Activated B cell treated with CpG ODN at 0.5 μM for 24 hours (primary cell): ENCODE measurements at places on chromosomes 12 and 14.
A peak's percentile ranks its signal among the peaks of the same experiment; 100 is the strongest.

GRCh38 chr12:66210840-66211239 lies 21.8 kb downstream of the IRAK3 start:
- DNase-seq: no peak

GRCh38 chr12:109888179-109889020 lies 8.1 kb upstream of the GLTP start:
- DNase-seq: no peak

DNA sequence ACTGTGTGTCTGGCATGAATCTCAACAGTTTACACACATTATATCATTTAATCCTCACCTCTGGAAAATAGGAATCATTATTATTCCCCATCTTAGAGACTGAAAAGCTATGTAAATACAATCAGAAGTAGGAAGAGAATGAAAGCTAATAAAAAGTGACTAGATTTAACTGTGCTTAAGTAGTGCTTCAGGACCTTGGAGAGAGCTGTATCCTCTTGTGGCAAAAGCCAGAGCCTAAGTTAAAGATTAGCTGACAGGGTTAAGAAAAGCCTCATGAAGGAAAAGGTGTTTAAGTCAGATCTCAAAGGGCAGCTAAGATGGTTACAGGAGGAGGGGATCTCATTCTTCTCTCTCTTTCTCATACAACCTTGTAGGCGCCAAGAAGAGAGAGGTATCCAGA lies 65.3 kb upstream of the TMEM233 start:
- DNase-seq: no peak

DNA sequence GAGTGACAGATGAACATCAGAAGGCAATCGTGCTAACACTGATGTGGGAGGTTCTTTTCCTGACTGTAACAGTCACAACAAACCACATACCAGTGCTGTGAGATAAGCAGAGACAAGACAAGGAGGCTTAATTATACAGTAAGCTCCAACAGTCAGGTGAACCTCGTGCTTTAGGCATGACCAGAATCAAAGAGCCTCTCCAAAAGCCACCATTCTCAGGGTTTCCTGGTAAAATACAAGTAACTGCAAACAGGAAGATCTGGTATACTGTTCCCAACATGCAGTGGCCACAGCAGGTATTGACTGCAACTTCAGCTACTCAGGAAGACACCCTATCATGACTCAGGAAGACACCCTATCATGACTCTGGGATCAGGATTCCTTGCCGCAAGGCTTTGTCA lies 47.3 kb upstream of the GTF2A1 start:
- DNase-seq: no peak

DNA sequence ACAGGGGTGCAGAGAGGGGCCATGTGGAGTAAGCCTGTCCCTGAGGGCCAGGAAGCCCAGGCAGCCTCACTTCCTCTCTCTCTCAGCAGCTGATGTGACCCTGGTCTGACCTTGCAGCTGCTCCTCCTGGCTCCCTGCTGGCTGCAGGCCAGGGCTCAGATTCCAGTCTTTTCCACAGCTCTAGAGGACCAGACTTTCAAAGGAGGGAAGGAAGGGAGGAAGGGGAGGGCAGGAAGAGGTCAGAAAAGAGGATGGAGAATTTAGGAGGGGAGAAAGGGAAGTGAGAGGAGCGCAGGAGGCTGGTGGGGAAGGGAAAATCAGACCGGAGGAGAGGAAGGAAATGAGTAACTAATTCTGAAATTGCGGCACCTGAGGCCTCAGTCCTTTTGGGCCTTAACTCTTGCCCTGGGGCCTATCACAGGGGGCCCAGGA lies 40.9 kb upstream of the VASH1 start:
- no peak for DNase-seq

DNA sequence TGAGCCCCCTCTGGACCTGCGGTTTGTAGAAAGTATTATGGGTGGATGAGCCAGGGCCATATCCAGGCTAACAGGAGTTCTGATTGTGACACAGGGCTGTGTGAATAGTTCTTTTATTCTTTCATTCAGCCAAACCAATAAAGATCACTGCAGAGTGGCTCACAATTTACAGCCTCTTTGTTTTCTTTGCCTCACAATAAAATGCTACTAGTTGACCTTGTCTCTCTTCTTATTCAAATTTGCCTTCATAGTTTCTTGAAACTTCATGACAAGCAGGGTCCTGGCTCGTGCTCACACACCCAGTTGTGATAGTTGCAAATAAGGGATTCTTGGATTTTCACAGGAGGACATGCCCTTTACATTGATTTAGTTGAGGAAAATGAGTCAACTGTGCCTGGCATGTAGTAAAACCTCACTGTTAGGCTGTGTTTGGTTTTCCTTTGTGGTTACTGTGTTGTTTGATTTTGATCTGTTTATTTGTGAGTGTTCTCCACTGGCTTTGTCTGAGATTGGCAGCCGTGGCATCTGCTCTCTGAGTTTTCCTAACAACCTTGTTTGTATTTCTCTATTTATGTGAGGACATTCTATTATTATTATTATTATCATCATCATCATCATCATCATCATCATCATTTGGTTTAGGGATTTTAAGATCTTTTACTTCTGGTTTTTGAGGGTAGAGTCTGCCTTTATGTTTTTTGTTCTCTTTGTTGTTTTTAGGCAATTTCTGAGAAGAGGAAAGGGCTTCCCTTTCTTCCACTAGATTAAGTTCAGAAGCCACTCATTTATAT lies 2.7 kb upstream of the KRT6B start:
- DNase-seq: no peak

- DNase-seq: no peak
Observed at GRCh38 chr14:74558655-74559054, 53.4 kb downstream of the LTBP2 start.

GRCh38 chr14:94462763-94463572 lies 10.4 kb upstream of the SERPINA11 start:
- no peak for DNase-seq

DNA sequence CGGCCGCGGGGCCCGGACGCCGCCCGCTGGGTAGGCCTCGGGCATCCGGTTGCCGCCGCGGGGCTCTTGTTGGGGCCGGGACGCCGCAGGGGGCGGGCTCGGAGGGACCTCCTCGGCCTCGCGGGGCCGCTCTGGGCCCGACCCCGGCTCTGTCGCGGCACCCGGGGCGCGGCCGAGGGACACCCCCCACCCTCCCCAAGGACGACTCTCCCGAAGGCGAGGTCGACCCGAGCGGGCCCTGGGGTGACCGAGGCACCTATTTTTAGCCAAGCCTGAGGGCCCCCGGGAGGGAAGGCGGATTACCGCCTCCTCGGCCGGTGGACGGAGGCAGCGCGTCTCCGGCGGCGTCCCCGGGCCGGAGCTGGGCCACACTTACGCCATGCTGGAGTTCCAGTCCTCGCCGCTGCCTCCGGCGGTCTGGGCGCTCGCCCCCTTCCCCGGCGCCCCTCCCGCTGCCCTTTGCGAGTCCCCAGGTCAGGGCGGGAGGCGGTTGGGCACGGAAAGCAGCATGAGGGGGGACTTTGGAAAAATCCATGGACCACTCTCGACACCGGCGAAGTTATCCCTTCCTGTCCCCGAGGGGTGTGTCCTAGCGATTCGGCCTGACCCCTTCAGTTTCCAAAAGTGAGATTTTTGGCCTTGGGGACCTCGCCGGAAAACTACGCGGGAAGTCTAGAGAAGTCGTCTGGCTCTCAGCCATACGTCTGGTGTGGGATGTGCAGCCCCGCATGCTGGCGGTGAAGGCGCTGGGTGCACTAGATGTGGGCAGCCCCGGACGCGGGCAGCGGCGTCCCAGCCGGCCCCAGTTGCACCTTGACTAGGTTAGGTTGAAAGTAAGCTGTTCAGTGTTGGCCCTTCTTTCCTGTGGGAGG lies 699 bp downstream of the KTN1 start:
- DNase-seq: peak; percentile 67

DNA sequence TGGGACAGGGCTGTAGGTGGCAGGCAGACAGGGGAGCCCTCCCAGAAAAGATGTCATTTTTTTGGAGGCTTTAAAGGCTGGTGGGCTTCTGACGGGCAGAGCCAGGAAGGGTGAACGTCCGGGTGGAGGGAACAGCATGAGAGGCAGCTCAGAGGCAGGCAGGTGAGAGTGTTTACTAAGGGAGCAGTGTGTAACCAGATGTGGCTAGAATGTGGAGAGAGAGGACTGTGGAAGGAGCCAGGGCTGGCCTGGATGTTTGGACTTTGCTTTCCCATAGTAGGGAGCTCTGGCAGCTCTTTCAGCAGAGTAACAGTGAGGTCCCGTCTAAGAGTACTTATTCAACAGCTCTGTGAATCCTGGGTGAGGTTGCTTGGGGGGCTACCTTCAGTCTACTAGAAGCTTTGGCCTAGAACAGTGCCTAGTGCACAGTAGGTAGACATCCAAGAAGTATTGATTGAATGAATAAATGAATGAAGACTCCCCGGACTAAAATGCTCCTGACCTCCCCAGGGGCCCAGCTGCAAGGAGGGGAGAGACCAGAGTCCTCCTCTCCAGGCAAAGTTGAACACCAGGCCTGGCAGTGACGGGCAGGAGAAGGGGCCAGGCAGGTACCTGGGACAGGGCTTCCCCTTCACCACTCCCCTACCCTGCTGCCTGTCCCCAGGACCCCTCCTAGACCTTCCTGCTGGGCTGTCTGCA lies 8.5 kb downstream of the FAM222A start:
- no peak for DNase-seq

DNA sequence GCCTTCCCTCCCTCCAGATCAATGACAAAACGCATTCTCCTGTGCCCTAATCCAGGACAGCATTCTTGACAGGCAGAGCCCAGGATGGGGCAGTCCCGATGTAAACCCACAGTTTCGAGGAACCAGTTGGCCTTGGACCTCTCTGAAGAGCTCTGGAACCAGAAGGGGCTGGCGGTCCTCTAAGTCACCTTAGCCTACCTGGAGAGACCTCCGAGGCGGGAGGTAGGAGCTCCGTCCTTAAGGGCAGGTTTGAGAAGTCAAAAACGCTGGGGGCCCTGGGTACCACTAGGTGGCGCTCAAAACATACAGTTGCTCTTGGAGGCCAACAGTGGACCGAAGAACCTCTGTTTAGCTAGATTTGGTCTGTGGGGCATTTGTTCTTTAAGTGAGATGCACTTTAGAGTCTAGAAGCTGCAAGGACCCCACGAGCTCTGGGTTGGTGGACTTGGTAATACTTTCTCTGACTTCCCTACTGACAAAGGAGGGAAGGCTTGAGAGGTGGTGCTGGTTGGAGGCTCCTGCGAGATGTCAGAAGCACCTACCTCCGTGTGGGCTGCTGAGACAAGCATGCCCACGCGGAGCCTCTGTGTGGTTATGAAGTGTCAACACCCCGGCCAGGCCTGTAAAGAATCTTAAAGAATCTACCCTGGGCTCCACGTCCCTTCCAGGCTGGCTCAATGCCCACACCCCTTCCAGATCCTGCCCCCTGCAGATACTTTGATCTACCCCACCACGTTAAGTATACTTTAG lies 74.8 kb upstream of the CHST11 start:
- DNase-seq: peak; percentile 68

DNA sequence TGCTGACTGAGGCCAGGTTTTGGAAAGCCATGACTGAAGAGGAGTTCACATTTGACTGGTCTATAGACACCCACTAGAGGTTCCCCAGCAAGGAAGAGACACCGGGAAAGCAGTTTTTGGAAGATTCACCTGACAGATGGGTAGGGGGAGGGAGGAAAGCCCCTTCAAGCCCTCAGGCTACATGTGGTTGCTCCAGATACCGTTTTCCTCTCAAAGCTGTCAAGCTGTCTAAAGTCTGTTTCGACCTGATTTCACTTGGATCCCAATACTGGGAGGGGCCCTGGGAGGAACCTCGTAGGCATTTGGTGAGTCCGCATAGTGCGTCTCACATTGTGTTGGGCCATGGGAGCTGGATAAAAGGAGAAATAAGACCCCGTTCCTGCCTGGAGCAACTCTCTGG lies 1.7 kb upstream of the LRP1 start:
- DNase-seq: no peak

- DNase-seq: no peak
Observed at GRCh38 chr14:73027546-73027945, 640 bp upstream of the ZFYVE1 start.

- DNase-seq: no peak
Observed at GRCh38 chr14:103360548-103360947, 24.7 kb upstream of the MARK3 start.

- DNase-seq: no peak
Observed at GRCh38 chr12:114163771-114164170, 197.6 kb upstream of the RBM19 start.

GRCh38 chr12:3282384-3282670 lies 205.1 kb downstream of the TSPAN9 start:
- DNase-seq: no peak

GRCh38 chr12:10454531-10454930 lies 1.4 kb upstream of the KLRC1 start:
- DNase-seq: no peak

- no peak for DNase-seq
Observed at GRCh38 chr12:55736076-55736475, 6.8 kb upstream of the GDF11 start.

- no peak for DNase-seq
Observed at GRCh38 chr12:124786061-124786964, 77.4 kb downstream of the SCARB1 start.

DNA sequence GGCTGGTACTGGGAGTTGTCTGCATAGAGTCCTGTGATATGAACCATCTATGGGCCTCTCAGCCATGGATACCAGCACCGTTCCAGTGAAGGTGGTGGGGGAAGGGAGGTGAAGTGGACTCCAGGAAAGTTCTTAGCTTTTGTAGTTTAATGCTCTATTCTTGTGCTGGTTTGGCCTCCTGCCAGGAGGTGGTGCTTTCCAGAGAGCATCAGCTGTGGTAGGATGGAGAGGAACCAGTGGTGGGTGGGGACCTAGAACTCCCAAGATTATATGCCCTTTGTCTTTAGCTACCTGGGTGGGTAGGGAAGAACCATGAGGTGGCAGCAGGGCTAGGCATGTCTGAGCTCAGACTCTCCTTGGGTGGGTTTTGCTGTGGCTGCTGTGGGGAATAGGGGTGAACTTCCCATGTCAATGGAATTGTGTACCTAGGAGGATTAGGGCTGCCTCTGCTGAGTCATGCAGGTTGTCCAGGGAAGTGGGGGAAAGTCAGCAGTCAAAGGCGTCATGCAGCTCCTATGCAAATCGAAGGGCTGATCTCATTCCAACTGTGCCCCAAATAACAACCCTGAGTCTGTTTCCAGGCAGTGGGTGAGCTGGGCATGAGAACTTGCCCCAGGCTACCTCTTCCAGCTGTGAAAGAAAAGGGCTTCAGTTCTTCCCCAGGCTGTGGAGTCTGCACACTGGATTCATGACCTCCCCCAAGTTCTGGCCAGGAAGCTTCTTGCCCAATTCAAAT lies 14.2 kb downstream of the GZMH start:
- no peak for DNase-seq

DNA sequence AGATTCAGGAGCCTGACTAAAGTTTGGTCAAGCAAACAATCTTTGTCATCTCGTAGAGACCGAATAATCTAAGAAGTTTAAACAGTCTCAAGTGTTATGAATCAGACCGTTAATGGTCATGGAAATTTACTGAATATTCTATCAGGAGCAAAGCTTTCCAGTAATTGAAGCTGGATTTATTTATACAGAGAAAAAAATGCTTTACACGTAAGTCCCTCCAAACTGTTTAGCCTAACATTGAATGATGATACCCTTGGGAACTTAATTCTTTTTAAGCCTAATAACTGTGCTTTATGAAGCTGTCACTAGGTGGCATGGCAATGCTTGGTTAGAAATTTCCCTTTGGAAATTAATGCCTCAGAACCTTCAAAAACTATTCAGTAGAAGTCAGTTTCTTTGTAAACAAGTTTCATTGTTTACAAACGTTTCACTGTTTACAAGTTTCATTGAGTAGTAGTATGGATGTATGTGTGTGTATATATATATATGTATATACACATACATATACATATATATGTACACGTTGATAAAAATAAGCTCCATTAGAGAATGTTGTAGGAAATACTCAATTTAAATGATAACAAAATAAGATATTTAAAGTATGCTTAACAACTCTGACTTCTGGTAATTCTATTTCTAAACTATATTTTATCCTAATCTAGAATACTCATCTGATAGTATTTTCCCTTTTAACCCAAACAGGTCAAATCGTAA lies 32.1 kb downstream of the DEPDC4 start:
- no peak for DNase-seq
